HepG2 (cell line): ENCODE measurements at places on chromosomes 6 and 20. TPM values are rescaled to one million over a fixed set of nuclear protein-coding genes. Genes with fewer than 3 reads are reported as not detected.

IL17A gene
- total RNA-seq = not detected in 2 replicates

NUP153 gene
- 55.2 and 93.0 TPM in 2 replicates for total RNA-seq

FAM184A gene
- 16.0 and 18.0 TPM in 2 replicates for total RNA-seq

TFAP2C gene
- not detected in 2 replicates for total RNA-seq

TBXT gene
- total RNA-seq = not detected in 2 replicates
